ENCODE measurements at places on chromosomes 3 and 15.

DNA sequence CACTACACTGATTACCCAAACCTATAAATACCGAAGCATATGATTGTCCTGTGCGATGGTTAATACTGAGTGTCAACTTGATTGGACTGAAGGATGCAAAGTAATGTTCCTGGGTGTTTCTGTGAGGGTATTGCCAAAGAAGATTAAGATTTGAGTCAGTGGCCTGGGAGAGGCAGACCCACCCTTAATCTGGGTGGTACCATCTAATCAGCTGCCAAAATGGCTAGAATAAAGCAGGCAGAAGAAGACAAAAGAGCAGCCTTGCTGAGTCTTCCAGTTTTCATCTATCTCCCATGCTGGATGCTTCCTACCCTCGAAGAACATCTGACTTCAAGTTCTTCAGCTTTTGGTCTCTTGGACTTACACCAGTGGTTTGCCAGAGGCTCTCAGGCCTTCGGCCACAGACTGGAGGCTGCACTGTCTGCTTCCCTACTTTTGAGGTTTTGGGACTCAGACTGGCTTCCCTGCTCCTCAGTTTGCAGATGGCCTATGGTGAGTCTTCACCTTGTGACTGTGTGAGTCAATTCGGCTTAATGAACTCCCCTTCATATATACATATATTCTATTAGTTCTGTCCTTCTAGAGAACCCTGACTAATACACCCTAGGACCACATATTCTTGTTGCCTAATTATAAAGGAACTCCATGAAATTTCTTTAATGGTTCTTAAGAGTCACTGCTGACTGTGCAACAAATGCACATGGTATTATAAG, 31.7 kb downstream of the CSNK1G1 start:
- DNase-seq, result no peak

DNA sequence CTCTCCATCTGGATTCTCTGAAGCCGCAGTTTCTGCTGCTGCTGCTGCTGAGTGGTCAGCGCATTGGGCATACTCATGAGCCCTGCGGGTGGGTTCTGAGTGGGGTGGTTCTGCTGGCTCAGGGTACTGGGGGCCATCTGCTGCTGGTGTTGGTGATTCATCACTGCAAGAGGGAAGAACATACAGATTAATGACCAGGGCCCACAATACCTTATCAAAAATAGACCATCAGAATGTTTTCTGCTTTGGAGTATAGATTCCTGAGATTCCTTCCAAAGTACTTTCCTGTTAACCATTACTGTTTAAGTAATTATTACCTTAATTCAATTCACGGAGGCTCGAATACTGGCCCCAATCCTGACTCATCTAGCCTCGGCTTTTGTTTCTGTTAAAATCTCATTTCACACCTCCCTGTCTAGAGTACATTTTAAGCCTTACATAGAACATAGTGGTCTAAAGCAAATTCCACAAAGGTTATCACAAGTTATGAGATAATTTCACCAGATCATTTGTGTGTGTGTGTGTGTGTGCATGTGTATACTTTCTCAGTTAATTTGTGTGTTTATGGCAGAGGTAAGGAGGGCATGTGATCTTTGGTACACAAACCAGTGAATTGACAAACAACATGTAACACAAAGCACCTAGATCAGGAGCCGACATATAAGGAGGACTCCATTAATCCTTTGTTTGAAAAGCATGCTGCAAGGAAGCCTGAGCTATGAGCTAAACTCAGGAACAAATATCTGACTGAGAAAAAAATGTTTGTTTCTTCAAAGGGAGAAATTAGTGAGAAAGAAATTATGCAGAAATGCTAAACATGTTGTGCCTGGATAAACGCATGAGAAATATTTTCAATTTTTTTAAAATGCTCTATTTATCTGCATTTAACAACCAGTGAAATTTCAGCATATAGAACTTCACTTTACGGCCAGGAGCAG, 68.1 kb downstream of the TM4SF4 start:
- DNase-seq, result no peak

GRCh38 chr3:128307029-128307633, 153.8 kb downstream of the EEFSEC start:
- DNase-seq, result no peak

GRCh38 chr15:94445566-94446160, 214.3 kb downstream of the MCTP2 start:
- no peak for DNase-seq

DNA sequence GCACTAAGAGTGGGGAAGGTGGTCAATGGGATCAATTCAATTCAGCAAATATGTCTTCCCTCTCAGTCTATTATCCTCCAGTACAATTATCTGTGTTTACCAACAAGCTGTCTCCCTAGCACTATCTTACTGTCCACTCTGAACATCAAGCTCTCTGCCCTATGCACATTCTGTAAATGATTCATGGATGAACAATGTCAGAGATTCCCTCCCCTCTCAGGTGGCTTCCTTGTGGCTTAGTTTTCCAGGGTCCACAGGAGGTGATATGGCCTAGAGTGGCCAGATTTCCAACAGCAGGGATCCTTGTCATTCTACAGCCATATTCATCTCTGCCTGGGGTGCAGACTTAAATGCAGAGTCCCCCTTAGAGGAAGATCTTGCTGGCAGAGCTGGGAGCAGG, 225.1 kb downstream of the UACA start:
- DNase-seq, result no peak

DNA sequence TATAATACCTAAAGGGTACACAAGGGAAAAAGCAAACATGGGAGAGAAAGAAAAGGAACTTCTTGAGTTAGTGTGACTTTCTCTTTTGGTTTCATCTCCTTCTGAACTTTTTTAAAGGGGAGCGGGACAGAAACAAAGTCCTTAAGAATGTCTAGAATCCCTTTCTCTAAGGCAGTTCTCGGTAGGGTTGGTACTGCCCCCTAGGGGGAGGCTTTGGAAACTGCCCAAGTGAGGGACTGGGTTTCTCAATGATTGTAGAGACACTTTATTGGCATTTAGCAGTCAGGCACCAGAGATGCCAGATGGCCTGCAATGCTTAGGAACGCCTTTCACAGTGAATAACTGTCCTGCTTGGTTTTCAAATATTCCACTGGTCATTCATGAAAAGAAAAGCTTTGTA, 172.7 kb downstream of the WDR72 start:
- no peak for DNase-seq

DNA sequence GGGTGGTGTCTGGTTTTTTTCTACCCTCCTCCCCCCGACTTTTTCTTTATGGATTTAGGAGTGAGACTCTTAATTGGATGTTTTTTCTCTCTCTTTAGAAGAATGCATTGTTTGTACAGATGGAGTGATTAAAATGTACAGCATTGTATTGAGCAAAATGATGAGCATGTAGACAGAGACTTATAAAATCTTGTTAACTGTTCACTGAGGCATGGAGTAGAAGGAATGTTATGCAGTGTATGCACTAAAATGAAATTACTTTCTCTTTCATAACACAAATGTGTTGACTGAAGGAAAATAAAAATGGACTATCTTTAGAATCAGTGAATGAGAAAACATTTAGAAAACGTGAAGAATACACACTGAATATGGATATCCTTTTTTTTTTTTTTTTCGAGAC, 39.8 kb downstream of the ZFAND6 start:
- no peak for DNase-seq

DNA sequence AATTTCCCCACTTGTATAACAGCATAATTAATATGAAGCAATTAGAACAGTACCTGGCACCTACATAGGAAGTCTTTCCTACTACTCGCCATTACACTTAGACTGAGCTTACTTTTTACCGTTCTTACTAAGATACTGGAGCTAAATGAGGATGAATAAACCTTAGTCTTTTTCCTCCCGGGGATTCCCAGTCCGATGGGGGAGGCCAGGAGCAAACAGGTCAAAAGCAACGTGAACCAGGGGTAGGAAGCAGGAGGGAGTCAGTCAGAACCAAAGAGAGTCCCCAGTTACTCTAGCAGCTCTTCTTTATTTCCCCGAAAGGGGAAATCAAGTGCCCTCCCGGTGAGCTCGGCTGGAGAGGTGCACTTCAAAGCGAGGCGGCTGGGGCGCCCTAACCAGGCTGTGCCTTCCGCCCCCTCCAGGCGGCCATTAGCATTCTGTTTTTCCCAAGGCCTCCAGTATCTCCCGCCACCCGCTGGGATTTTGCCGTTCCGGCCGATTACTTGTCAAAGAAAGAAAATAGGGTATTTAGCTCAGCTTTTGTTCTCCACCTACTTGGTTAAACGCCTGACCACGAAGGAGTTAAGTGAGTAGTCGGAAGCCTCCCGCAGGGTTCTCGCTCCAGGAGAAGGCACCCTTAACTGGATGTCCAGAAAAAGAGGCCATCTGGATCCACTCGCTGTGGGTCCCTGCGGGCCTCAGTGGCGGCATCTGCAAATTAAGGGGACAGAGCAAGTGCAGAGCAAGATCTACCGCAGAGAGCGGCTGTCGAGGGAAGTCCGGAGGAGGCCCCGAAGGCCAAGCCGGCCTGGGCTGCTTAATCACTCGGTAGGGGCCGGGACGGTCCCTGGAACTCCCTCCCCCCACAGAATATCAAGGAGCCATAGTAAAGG, 6.3 kb upstream of the EOMES start:
- no peak for DNase-seq

Measured in AG04450 (cell line).